ENCODE measurements at places on chromosomes 11 and 22.

DNA sequence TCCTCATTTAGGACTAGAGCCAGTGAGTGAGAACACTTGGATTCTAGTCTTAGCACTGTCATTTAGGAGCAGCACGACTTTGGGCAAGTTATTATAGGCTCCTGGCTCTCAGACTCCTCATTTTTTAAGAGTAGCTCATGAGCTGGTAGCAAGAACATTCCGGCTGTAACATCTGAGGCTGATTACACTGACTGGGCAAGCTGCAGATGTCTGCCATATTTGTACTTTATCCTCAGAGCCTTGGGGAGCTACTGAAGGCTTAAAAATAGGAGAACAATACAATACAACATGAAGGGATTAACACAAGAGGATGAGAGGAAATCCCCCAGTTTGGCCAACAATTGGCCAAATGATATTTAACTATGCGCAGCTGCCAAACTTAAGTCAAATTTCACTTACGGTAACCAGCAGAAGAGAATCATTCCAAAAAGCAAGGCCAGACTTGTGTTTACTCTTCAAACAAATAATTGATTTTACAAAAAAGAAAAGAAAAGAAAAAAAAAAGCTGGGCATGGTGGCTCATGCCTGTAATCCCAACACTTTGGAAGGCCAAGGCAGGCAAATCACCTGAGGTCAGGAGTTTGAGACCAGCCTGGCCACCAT, 113.1 kb upstream of the ARHGAP42 start:
- no peak for DNase-seq

- no peak for DNase-seq
Observed at GRCh38 chr22:31282748-31283468, 9.4 kb downstream of the PIK3IP1 start.

- DNase-seq, result no peak
Observed at GRCh38 chr11:65486570-65487466, 12.0 kb upstream of the MALAT1 start.

- DNase-seq, result no peak
Observed at GRCh38 chr11:24247846-24248245, 249.0 kb upstream of the LUZP2 start.

GRCh38 chr11:19561011-19561410, 151.6 kb upstream of the NAV2 start:
- no peak for DNase-seq

DNA sequence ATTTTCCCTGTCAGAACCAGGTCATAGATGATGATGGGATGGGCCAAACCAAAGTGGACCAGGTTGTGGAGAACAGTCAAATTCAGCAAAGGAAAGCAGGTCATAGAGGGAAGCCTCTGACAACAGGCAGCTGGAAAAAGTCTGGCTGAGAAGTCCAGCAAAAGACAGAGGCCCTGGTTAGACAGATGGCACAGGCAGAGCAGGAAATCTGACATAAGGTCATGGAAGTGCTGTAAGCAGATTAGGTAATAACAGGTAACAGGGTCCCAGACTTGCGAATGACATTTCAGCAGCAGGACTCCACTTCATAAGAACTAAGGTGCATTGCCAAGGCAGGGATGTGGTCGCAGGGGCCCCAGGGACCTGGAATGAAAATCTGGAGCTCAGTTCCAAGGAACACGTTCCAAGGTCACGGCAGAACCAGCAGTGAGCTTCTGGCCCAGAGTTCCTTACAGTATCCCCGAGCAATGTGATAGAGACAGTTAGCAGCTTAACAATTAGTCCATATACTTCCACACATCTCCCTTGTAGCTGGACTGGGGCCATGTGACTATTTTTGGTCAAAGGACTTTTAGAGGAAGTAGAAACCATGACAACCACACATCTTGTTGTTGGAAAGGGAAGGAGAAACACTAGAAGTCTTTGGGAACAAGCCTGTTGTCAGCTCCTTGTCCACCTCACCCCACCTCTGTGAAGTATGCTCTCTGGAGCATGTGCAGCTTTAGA, 75.4 kb downstream of the ME3 start:
- DNase-seq, result peak; percentile 74

DNA sequence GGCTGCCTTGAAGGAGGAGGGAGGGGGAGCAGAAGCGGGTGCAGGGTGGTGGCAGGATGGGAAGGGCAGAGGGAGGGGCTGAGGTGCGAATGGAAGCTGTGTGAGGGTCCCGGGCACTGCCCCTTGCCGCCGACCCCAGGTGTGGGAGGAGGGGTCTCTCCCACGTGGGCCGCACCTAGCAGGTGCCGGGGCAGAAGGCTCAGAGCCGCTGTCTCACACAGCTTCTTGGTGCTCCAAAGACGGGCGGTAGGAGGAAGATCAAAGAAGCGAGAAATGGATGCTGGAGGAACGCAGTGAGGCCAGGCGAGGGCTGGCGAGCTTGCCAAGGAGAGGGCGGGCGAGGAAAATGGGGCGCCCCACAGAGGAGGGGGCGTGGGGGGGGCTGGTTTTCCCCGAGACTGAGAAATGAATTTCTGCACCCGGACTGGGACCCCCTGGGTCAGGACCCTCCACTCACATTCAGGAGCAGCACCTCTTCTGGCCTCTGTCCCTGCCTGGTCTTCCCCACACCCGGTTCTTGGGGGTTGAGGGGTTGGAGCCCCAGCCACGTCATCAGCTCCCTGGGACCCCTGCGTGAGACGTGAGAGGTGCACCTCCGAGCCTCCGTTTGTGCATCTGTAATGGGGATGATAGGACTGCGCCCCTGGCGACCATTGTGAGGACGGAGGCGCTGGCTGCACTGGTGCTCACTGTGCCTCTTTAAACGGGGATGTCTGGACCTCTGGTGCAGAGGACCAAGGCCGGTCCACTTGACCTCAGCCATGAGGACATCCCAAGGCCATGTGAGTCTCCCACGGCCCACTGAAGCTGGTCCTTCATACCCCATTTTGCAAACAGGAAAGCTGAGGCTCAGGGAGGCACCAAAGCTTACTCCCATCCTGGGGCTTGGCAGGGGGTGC, 16.8 kb downstream of the LSP1 start:
- no peak for DNase-seq

- DNase-seq, result no peak
Observed at GRCh38 chr11:9850224-9850895, 186.5 kb downstream of the SWAP70 start.

GRCh38 chr22:46714550-46714949, 23.5 kb downstream of the CERK start:
- DNase-seq, result no peak

DNA sequence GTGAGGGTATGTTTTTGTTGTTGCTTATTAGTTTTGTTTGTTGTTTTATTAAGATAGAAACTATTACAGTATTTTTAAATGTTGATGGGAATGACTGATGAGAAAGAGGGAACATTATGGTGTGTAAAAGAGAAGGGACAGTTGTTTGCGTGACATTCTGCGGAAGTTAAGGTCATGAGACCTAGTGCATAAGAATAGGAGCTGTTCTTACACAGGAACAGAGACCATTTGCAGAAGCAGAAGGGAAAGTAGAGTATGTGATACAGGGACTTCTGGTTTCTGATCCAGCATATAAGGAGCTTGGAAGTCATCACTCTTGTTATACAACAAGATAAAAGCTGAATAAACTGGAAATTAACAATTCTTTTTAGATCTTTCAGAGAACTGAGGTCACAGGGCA, 299.2 kb upstream of the API5 start:
- no peak for DNase-seq

- DNase-seq, result peak; percentile 81
Observed at GRCh38 chr22:19962246-19962908, 20.8 kb upstream of the TXNRD2 start.

DNA sequence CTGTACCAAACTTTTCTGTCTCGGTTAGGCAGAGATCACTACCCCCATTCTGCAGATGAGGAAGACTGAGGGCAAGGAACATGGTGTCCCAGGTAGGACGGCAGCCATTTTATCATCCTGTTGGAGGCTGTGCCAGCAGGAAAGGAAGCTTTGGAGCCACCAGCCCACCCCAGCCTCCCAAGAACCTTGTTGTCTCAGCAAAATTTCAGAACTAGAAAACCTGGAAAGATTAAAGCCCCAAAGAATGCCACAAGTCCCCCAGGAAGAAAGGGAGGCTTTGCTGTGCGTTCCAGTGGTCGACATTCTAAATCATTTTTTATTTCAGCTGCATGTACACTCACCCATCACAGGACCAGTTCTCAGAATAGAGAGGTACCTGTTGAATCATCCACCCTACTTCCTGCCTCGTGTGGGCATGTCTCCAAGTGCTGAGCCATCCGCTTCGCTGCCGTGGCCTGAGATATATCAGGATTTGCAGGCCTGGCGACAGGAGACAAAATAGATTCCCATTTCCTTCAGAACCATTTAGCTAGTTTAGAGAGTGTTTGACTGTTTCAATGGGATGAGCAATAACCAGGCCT, 13.0 kb upstream of the EIF3D start:
- no peak for DNase-seq

DNA sequence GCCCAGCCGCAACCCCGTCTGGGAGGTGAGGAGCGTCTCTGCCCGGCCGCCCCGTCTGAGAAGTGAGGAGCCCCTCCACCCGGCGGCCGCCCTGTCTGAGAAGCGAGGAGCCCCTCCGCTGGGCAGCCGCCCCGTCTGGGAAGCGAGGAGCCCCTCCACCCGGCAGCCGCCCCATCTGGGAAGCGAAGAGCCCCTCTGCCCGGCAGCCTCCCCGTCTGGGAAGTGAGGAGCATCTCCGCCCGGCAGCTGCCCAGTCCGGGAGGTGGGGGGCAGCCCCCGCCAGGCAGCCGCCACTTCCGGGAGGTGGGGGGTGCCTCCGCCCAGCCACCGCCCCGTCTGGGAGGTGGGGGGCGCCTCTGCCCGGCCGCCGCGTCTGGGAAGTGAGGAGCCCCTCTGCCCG, 70.6 kb downstream of the STK33 start:
- no peak for DNase-seq

DNA sequence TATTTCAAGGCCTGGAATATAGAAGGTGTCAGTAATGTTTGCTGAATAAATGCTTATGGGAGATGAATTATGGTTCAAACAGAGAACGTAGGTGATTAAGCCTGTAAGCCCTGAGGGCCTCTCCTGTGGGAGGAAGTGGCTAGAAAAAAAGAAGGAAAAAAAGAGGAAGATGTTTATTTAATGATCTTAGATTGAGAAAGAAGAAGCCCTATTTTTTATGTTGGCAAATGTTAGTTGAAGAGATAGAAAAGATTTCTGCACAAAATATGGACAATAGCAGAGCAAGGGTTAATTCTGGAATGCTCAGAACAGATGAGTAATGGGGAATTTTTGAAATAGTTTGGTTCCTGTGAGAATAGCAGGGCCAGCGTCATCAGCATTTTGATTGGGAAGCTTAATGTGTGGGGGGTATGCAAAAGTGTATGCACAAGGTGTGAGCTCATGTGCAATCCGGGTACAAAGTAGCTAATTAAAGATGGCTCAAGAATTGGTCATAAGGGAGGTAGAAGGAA, 95.7 kb downstream of the TEAD1 start:
- DNase-seq, result no peak

DNA sequence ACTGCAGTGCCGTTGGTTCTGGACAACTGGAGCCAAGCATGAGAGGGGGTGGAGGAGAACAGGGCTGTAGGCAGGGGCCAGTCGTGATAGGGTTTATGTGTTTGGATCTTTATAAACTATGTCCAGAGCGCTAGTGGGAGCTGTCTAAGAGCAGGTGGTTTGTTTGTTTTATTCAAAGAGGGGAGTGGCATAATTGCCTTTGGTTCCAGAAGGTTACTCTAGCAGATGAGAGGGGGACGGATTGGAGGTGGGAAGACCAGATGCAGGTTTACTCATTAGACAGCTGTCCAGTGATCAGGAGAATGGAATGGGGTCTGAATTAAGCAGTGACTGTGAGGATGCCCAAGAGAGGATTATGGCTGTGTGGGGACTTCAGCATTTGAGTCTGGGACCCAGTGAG, 109.3 kb upstream of the TBCEL start:
- DNase-seq, result no peak

- DNase-seq, result peak; percentile 66
Observed at GRCh38 chr11:126194121-126194543, 17.3 kb downstream of the RPUSD4 start.

DNA sequence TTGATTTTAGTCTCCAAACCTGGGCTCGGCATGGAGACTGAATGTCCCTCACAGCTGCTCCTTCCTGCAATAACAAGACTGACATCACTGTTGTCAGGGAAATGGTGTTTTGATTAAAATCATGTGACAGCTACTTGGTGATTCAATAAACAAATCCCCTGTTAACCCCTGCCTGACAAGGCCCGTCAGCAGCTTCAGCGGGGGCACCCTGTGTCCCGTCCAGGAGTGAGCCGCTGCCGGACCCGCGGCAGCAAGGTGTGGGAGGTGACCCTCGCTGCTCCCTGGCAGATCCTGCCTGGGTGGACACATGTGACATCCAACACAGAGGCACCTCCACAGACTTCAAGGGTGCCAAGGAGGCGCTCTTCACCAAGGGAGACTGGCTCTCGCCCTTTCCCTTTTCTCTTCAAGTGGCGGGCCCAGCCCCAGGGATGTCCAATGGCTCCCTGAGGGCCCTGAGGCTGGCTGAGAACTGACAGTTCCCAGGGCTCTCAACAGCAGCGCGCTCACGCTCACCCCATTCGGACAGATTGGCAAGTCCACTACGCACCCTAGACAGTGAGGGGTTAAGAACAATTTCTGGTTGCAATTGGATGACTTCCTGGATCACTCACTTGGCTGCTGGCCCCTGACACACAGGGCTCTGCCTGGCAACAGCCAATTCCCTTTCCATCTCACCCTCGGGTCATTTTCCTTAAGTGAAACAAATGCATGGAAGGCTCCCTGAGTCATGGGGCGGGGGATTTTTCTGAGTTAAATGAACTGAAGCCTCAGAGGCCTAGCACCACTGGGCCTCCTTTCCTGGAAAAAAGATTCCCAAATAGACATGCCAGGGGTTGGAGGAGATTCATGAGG, 30.7 kb downstream of the PPP2R1B start:
- DNase-seq, result peak; percentile 92

GRCh38 chr11:70122490-70123198, 44.5 kb downstream of the ANO1 start:
- no peak for DNase-seq

GRCh38 chr11:66080055-66080817, 10.2 kb downstream of the PACS1 start:
- DNase-seq, result no peak

Data from left hindlimb (tissue), 1 donor.